ENCODE measurements at places on chromosomes 11 and 22.

- no peak for DNase-seq
Measured at GRCh38 chr11:11010624-11011127, 152.8 kb upstream of the ZBED5 start.

GRCh38 chr22:25465949-25466348 lies 98.5 kb upstream of the GRK3 start:
- DNase-seq: no peak

DNA sequence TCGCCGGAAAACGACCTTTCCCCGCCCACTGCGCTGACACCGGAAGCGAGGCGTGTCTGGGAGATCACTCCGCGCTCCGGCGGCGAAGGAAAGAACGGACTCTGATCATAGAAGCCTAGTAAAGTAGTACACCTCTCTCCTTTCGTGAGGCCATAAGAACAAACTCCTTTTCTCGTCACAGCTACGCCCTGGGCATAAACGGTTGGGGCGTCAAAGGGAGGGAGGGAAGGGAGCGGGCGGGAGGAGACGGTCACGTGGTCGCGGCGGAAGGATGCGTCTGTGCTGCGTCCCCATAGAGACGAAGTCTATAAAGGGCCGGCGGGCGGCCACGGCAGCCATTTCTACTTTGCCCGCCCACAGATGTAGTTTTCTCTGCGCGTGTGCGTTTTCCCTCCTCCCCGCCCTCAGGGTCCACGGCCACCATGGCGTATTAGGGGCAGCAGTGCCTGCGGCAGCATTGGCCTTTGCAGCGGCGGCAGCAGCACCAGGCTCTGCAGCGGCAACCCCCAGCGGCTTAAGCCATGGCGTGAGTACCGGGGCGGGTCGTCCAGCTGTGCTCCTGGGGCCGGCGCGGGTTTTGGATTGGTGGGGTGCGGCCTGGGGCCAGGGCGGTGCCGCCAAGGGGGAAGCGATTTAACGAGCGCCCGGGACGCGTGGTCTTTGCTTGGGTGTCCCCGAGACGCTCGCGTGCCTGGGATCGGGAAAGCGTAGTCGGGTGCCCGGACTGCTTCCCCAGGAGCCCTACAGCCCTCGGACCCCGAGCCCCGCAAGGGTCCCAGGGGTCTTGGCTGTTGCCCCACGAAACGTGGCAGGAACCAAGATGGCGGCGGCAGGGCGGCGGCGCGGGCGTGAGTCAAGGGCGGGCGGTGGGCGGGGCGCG lies at the start of gene ATF4:
Gene ATF4, plus strand, starts transcription at position 337 of the 880 bp plus-strand sequence. CDS start 884 bp downstream, outside the sequence.
- DNase-seq: peak; percentile 97

DNA sequence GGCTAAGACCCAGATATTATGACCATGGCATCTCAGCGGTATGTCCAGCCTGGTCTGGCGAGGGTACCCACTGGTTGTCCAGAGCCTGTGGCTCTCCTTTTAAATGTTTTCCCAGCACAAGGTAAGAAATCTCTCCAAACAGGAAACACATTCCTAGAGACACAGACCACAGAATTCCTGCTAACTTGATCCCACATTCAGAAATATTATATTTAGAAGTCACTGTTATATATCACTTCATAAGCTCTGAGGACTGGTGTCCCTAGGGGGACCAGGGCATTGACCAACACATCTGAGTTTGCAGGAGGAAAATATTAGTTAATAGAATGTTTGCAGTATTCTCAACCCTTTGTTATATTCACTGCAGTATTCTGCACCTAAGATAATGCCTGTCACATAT lies 23.1 kb downstream of the TMPRSS13 start:
- no peak for DNase-seq

DNA sequence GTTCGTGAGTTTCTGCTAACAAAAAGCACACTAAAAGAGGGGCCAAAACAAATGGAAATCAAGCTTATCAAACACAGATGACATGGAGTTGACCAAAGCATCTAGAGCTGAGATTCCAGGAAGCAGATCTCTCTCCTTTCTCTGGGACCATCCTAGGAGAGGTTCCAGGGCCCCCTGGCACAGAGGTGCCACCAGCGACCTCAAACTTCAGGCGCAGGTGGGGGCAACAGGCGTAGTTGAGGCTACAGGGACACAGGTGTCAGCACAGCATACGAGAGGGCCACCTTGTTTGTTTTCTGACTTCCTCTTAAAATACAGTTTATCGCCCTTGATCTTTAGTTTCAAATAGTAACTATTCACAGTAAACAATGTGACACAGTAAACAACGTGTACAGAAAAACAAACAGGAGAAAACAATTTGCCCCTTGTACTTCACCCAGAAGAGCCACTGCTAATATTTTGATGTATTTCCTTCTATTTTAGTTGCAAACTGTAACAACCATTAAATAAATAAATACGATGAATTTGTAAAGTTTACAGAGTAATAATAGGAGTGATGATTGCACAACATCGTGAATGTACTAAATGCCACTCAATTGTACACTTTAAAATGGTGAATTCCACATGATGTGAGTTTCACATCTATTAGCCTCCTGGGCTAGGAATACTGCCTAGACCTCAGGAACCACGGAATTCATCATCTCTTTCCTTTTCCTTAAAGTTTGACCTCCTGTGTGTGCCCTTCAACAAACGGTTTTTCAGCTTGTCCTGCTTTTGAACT lies 52.2 kb downstream of the IGLL5 start:
- no peak for DNase-seq

- no peak for DNase-seq
Measured at GRCh38 chr11:60455531-60456042, at the start of gene MS4A1. Gene MS4A1 (plus strand): TSS chr11:60455847. CDS start chr11:60462375, 6,528 bp downstream.

GRCh38 chr11:48066881-48067800 lies 86.8 kb downstream of the PTPRJ start:
- no peak for DNase-seq

DNA sequence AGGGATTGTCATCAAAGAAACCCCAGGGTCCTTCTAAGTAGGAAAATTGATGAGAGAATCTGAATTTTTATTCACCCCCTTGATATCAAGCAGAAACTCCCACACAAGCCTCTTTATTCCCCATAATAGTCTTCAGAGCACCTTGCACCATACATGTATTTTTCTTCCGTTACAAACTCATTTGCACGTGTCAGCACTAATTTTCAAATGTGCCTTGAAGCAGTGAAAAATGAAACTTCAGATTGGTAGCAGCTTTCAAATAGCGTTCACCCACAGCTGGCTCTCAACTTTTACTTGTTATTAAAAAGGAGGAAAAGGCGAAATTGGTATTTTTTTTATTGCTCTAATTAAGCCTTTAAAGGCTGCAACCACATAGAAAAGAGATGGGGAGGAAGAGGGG lies 343.0 kb upstream of the TENM4 start:
- DNase-seq: no peak

- no peak for DNase-seq
Measured at GRCh38 chr22:41532908-41533825, 11.1 kb downstream of the POLR3H start.

GRCh38 chr11:45662665-45663485 lies 2.5 kb downstream of the CHST1 start:
- peak; percentile 35 for DNase-seq

DNA sequence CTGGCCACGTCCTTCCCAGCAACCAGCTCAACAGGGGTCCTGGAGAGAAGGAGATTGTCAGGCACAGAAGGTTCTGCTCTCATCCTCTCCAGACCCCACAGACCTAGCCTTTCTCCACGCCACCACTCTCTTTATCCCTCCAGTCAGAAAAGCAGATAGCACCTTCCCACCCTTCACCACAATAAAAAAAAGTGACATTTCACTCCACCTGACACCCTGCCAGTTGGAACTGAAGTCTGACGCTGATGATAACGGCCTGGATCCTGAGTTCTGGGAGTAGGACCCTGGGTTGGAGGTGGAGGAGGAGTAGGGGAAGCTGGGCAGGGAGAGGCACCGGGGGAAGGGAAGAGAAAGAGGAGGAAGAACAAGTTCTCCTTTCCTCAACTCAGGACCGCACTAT lies 127.5 kb upstream of the ANO1 start:
- DNase-seq: no peak

DNA sequence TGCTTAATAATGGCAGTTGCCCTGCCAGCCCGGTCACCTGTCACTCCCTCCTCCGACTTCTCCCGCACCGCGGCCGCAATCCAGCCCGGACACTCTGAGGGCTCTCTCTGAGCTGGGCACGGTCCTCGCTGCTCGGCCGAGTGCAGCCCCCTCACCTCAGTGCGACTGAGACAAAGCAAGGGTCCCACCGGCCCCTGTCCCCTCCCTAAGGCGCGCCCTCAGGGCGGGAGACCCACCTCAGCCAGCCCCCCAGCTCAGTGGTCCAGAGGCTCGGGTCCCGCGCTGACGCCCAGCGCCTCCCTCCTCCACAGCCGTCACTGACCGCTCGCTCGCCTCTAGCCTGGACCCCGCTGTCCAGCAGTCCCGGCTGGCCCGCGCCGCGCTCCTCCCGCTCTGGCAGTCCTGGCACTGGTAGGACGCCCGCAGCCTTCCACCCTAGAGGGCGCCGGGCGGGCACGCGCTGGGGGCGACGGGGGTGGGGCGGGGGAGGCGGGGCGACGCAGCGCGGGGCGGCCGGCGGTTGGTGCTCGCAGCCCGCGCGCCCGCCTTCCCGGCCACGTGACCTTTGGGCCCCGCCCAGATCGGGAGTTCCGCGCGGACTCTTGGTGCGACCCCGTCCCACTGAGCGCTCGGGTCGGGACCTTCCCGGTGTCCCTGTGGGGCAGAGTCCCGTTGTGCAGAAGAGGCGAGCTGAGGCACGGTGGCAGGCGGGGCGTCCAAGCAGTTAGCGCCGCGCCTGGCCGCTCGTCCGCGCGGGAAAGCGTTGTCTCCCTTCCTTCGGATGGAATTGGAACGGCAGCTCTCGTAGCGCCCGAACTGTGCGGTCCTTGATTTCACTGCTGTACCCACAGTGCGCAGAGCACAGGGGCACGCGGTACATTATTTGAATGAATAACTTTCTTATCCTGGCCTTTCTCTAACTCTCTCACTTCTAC lies 7.8 kb upstream of the L3MBTL2 start:
- no peak for DNase-seq

DNA sequence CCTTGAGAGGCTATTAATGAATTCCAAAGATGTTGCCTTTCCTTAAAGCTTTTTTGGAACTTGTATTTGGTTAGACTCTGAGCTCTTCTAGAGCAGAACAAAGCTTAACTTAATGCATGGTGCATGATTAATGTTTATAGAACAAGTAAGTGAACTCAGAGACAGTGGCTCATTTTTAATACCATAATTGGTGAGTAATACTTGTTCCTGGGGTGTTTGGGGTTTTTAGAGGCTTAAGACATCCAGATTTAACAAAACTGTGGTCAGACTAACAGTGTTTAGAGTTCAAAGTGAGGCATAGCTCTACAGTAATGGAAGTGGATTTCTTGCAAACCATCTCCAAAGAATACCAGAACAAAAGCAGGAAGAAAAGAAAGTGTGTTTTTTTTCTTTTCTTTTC lies 73.7 kb upstream of the CTSC start:
- DNase-seq: no peak

- DNase-seq: no peak
Measured at GRCh38 chr11:110217223-110217877, 79.1 kb downstream of the RDX start.

DNA sequence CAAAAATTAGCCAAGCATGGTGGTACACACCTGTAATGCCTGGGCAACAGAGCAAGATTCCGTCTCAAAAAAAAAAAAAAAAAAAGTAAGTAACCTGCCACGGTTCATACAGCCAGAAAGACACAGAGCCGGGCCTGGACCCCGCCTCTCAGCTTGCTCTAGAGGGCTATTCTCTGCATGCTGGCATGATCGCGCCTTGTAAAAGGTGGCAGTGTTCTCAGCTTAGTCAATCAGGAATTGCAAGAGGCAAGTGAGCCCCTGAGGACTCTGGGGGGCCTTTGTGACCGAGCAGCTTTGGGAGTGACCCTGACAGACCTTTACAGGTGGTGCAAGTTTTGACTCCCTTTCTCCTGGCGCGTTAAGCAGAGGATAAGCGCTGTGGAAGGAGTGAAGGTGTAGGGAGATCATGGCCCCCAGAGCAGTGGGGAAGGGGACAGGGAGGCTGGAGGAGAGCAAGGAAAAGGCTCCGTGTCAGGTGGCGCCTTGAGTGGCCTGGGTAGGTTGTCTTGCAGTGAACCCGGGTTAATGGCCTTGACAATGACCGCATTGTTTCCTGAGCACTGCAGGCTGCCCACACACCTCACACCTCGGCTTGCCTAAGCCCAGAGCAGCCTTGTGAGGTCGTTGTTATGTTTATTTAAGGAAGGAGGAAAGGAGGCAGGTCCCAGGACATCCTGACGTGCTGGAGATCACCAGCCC lies 48.9 kb downstream of the CDPF1 start:
- DNase-seq: no peak

GRCh38 chr22:40463683-40464082 lies 93.3 kb downstream of the SGSM3 start:
- DNase-seq: no peak

DNA sequence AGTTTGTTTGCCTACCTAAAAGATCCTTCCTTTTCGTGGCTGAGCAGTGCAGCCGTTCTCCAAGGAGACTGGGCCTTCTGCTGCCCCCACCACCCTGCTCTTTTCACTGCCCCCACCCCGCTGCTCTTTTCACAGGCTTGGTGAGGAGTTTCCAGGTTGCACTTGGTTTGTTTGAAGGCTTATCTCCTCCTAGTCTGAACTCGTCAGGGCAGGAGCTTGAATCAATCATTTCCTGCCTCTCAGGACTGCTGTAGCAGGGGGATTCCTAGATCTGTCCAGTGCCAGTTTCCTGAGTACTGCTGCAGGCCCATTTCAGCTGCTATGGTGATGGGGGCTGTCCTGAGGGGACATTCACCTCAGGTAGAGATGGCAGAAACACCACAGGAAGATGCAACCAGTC lies 10.0 kb downstream of the MED15 start:
- no peak for DNase-seq

DNA sequence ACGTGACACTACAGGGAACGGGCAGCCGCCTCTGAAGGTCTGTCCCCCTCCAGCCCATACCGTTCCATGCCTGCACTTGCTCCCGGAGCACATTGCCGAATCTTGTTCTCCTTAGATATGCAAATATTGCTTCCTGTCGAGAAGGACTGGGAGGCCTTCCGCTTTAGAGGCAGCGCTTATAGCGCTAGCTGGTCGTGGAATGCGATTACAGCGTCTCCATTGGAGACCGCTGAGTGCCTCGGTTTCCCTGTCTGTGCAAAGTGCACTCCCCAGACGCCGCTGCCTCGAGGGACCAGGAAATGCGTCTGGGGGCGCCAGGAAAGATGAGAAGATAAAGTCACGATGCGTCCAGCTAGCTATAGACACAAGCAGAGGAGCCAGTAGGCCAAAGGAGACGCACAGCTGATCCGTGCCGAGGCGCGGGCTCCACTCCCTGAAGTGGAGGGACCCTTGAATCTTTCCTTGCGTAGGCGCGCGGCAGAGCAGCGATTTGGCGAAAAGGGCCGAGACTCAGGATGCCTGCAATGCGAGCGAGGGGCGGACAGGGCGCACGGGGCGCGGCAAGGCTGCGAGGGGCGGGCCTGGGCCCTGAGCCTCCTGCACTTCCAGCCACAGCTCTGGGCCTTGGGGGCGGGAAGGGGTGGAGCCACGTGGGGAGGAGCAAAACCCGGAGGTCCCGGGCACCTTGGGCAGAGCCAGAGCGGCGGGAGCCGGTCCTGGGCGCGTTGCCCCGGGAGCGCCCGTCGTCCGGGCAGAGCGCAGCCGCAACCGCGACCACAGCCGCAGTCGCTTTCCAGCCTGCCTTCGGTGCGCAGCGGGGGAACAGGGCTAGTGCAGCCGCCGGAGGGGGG lies at the start of gene RASSF10:
Gene RASSF10, plus strand, starts transcription at position 692 of the 851 bp plus-strand sequence. CDS start 261 bp downstream, outside the sequence.
- no peak for DNase-seq

- DNase-seq: peak; percentile 79
Measured at GRCh38 chr11:68012843-68013610, 2.9 kb downstream of the ALDH3B1 start.
